ENCODE measurements at places on chromosomes 3 and 15.

DNA sequence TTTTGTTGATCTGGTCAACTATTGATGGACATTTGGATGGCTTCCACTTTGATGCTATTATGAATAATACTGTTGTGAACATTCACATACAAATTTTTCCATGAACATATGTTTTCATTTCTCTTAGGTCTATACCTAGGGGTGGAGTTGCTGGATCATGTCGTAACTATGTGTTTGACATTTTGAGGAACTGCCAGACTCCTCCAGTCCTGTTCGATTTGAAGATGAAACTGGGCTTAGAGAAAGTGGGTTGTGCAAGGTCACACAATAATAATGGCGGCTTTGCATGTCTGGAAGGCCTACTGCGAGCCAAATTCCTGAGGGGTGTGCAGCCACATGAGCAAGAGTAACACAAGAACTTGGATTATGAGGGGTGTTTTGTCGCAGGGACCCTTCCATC lies 2.6 kb downstream of the TSEN2 start:
- DNase-seq, result no peak

DNA sequence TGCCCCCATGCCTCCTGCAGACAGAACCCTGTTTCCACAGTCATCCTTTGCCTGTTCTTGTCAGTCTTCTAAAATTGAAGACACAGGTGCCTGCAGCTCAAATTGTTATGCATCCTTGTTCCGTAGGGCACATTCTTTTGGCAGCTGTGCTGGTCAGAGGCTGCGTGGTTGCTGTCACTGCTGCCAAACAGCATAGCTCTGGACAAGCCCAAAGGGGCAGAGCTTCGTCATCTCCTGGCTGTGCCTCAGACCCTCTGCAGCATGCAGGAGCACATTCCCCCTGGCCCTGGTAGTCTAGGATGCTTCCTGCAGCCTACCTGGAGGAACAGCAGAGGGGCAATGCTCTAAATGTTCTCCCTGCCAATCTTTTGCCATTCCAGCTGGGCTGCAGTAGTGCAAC lies 2.1 kb upstream of the FBXL22 start:
- no peak for DNase-seq

DNA sequence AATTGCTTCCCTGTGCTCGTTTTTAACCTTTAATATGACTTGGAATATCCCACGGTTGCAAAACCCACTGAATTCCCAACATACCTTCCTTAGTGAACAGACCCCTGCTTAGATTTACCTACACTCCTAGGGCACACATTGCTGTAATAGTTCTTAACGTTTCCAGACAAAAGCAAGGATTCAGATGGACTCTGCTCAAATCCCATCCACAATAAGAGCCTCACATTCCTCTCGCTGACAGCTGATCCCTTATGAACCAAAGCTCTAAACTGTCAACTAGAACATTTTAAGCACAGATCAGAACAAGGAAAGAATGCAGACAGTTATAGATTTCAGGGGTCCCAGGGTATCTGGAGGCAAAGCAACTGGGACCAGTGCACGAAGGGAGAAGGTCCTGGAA lies 248.3 kb upstream of the ICE2 start:
- DNase-seq, result no peak

DNA sequence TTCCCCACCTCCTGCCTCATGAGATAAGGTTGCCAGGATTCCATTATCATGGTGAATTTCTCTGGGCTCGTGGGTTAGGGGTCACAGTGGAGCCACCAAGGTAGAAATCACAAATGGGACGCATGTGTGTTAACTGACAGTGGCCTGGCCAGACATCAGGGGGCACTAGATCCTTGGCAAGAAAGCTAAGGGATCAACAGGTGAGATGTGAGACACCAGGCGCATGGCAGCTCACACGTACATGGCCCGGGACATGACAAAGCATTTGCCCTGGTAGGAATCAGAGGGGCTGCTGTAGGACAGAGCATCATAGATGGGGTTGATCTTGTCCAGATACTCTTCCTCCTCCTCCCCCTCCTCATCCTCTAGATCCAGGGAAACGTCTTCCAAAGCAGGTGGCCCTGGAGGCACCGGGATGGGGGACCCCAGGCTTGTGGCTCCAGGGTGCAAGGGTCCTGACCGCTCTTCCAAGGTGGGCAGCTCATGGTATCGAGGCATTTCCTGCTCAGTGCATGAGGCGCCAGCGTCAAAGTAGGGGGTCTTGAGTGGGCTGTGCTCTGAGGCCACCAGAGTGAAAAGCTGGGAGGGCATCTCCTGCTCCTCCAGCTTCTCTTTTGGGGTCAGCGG lies 24.6 kb downstream of the ZBED2 start:
- DNase-seq, result no peak

- peak; percentile 59 for DNase-seq
Measured at GRCh38 chr3:48232734-48233133, 8.2 kb upstream of the ZNF589 start.

DNA sequence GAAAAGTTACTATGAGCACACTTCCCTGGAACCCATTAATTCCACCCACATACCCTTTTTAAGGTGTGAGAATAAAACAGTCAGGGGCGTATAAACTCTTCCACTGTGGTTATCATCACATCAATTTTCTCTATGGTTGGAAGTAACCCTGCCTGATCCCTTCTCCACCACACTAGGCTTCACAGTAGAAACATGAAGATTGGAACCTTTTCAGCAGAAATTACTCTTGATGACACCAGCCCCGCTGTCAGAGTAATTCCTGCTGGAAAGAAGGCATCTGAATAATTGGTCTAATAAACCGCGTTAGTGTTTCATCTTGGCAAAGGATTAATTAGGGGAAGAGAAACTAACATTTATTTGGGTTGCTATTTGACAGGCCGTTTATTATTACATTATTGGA lies 278.4 kb downstream of the MFSD1 start:
- DNase-seq, result peak; percentile 68

GRCh38 chr15:67331676-67332075 lies 77.1 kb downstream of the IQCH start:
- DNase-seq, result no peak

DNA sequence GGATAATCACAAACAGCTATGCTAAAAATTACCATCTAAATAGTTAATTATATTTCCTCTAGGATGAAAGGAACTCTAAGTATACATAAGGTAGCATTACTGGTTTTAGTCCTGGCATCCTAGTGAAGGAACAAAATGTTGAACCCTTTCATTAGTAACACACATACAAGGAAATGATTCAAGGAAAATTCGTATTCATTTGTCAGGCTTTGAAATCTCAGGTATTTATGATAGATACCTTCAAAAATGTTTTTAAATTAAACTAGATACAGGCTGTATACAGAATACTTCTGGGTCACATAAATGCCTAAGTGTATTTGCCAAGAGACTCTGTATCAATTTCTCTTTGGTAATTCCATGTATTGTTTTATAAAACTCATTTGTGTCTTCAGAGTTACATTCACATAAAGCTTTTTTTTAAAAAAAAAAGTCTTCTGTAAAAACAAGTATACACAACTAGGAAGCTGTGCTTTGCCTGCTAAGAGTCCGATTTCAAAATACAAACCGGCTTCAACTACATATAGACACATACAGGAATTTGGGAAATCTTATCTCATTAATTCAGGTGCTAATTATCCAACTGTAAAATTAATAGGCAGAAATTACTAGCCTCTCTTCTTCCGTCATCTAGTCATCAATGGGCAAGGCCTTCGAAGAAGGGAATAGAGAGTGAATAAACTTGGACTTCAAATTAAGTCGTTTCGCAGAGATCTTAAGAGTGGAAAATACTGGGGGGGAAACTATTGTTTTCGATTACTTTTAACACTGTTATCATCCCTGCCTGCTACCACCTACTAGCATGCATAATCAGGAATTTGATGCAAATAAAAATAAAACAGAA lies 1.3 kb downstream of the SECISBP2L start:
- no peak for DNase-seq

DNA sequence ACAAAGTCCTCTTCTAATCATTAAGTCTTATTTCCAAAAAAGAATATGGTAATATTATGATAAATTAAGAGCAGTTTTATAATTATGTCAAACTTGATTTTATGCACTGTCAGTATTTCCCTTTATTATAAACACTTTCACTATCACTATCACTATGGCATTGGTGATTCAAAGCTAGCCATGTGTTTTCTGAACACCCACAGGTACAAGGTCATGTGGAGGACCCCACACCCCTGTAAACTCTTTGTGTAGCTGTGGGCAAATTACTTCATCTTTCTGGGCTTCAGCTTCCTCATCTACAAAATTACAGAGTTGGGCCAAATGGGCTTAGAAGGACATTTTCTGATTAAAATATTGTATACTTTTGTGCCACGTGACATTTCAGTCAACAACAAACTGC lies 41.7 kb downstream of the FBXL22 start:
- no peak for DNase-seq

GRCh38 chr3:158701420-158702065 lies 29.1 kb upstream of the LXN start:
- DNase-seq, result no peak

DNA sequence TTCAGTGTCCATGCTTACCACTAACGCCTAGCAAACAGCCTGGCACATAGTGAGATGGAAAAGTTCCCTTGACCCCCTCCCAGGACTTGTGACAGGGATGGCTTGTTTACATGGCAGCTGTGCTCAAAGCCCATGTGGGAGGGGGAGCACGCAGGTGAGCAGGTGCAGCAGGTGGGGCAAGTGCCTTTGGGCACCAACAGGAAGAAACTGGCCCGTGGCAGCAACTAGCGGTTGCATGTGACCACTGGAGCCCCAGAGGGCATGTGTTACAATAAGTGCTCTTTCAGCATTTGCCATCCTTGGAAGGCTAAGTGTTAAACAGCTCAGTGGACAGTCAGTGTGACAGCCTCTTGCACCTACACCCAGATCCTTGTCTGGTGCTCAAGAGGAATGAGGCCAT lies 734.6 kb downstream of the TUSC7 start:
- DNase-seq, result no peak

GRCh38 chr15:29142129-29142747 lies 127.4 kb downstream of the NSMCE3 start:
- no peak for DNase-seq

DNA sequence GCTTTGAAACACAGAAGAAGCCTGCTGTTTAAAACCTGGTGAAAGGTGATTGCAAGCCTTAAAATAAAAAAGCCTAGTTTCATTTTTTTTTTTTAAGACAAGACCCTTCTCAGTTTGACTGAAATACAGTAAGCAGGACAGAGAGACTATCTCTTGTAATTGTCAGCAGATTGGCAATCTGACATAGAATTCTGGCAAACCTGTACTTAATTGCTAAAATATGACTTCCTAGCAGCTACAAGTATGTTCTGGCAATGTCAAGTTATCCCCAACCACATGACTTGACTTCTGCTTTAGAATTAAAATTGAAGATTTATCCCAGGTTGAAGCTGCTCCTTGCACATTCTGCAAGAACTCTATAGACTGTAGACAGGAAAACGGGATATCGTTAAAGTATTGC lies 232.8 kb upstream of the NR2F2 start:
- DNase-seq, result no peak

DNA sequence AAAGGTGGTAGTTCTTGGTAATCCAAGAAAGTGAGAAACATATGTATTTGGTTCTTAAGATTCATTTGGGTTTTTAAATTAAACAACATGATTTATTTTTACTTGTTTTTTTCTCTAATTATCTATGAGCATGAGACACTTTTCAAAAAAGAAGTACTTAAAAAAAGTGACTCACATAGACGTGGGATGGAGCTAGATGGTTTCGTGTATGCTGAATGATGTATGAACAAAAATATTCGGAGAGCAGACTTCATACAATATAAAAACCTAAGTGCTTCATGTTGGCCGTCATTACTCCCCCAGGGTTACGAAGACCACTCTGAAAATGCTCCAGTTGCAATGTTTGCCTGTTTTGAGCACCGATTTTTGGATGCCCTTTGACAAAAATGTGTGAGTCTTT lies 90.9 kb downstream of the RORA start:
- DNase-seq, result no peak

DNA sequence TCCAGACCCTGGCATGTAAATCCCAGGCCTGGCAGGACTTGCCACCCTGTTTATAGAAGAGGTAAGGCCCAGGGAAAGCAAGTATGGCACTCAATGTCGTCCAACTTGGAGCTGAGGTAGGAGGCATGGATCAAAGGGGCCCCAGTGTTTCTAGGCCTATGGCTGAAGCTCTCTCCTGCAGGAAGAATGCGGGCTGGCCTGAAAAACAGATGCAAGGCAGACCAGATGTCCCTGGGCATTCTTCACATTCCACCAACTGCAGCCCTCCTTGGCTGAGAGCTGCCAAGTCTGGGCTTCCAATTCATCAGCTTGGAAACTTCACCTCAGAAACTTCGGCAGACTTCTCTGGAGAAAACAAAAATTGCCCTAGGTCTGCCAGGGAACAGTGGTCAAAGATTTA lies 22.2 kb downstream of the MESD start:
- DNase-seq, result no peak

DNA sequence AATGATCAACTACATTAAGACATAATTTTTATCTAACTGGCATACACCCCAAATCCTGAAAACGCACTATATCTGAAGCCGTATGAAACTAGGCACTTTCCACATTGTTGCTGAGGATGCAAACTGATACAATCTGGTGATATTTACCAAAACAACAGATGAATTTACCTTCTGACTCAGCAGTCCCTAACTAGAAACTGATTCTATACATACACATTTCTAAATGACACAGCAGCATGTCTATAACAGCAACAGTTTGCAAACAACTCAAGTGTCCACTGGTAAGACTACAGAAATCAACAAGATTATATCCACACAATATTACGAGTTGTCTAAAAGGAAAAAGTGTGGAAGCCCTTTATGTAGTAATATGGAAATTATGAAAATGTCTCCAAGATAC lies 22.9 kb downstream of the SECISBP2L start:
- no peak for DNase-seq

Measured in caudate nucleus (tissue), 63 donors.